Activated CD4-positive, alpha-beta T cell treated with anti-CD3 and anti-CD28 coated beads, Interleukin-2, Interleukin-6, amounts not matched to agents 100 ng/mL and 50 ng/mL, durations not matched to agents 16 hours and 8 hours (primary cell): ENCODE measurements at places on chromosomes 5 and 9.

DNA sequence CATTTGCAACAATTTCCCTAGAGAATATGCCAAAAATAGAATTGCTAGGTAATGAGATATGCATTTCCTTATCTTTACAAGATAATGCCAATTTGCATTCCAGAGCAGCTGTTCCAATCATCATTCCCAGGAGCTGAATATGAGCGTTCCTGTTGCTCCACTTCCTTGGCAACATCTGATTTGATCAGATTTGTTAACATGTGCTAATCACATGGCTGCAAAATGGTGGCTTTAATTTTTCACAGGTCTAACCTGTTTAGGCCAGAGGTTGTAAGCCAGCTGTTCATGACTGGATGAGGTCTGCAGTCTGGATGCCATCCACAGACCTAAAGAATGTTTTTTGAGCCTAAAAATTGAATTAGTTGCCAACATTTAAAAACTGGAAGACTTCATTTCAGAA, 220.7 kb upstream of the IL12B start:
- no peak for DNase-seq

DNA sequence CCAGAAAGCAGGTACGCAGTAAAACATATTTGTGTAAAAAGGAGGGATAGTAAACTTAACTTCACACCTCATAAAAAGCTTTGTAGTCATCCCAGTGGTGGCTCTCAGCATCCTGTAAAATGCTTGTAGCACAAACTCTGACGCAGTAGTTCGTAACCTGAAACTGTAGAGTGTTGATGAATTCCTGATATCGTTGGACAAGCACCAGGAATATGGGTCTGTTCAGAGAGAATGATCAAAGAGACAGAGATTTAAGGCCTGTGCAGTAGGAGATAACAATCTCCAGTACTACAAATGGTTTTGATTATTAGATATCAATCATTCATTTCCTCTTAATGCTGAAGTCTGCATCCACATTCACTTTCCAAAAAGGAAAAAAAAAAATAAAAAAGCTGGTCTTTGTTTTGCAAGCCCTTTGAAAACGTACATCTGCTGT, 148.5 kb downstream of the KIAA0825 start:
- DNase-seq: no peak

- no peak for DNase-seq
Observed at GRCh38 chr5:108271127-108271526, 110.8 kb downstream of the FBXL17 start.

DNA sequence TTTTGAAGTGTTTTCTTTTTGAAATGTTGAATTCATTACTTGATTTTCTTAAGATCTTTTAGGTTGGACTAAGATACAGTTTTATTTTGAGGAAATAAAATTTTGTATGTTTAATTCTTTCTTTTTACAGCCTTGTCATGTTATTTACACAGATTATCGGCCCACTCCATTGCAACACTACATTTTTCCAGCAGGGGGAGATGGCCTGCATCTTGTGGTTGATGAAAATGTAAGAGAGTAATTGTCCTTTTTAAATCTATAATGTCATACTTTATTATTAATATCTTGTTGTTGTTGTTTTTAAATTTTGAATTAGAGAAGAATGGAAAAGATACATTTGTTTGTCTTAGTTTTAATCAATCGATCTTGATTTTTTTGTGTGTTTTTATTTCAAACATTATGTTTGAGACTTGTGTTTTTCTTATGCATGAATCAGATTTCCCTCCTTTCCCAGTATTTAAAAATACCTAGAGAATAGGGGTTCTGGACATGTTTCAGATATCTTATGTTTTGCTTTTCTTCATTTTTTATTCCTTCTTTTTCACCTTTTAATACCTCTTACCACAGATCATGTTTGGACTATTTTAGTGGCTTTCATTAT, 36.7 kb downstream of the MTREX start:
- peak; percentile 70 for DNase-seq

- DNase-seq: peak; percentile 10
Observed at GRCh38 chr5:71922584-71923106, 184.6 kb upstream of the MAP1B start.

DNA sequence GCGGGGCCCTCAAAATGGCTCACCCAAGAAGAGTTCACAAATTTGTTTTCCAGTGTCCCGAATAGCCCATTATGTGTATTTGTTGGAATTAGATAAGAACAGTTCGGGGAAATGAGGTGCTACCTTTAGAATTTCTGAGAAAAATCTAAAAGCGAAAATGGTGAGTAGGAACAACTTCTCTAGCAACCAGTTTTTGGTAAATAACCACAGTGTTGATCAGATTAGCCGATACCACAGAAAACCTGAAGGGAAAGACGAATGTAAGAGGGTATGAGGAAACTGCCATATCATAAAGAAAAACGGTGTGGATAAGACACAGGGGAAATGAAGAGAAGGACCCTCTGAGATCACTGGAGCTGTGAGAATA, 31.0 kb downstream of the ADAM19 start:
- DNase-seq: peak; percentile 84

DNA sequence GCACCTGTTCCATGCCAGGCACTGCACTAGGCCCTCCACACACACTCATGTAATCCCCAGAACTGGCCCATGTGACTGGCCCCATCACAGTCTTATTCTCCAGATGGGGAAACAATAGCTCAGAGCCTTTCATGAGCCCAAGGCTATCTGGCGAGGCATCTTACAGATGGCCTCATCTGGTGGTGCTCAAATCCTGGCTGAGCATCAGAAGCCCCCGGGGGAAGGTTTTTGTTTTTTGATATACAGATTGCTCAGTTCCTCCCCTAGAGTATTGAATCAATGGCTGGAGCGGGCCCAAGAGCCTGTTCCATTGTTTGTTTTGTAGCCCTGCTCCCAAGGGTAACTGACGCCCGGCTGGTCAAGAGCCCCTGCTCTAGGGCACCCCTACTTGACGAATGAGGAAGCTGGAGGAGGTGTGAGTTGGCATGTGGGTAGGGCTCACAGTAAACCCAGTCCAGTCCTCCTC, 145.3 kb upstream of the RAPGEF1 start:
- DNase-seq: no peak

GRCh38 chr5:177459357-177459756, 12.7 kb downstream of the PRR7 start:
- DNase-seq: no peak

- no peak for DNase-seq
Observed at GRCh38 chr5:100249211-100249883, 285.8 kb upstream of the FAM174A start.

GRCh38 chr5:93141969-93142368, 439.1 kb downstream of the NR2F1-AS1 start:
- no peak for DNase-seq

DNA sequence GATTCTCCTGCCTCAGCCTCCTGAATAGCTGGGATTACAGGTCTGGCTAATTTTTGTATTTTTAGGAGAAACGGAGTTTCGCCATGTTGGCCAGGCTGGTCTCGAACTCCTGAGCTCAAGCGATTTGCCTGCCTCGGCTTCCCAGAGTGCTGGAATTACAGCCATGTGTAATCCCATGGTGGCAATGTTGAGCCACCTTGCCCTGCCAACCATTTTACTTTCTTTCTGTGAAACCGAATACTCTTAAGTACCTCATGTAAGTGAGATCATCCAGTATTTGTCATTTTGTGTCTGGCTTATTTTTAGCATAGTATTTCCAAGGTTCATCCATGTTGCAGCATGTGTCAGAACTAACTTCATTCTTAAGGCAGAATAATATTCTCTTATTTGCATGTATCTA, 8.2 kb downstream of the PRRC2B start:
- DNase-seq: no peak
